ENCODE measurements at places on chromosomes 1 and 21.

- no peaks in the 10 kb centered on the region for H3K27me3 ChIP-seq
- peak overlapping the region; percentile 76 for H3K27ac ChIP-seq
- peaks cover 30% of the 10 kb centered on the region for H3K4me1 ChIP-seq
- H3K36me3 ChIP-seq = peaks cover 92% of the 10 kb centered on the region
- no peak for DNase-seq
- H3K4me3 ChIP-seq = no peak overlapping the region
Measured at GRCh38 chr1:153763365-153764225, 11.6 kb upstream of the SLC27A3 start.

DNA sequence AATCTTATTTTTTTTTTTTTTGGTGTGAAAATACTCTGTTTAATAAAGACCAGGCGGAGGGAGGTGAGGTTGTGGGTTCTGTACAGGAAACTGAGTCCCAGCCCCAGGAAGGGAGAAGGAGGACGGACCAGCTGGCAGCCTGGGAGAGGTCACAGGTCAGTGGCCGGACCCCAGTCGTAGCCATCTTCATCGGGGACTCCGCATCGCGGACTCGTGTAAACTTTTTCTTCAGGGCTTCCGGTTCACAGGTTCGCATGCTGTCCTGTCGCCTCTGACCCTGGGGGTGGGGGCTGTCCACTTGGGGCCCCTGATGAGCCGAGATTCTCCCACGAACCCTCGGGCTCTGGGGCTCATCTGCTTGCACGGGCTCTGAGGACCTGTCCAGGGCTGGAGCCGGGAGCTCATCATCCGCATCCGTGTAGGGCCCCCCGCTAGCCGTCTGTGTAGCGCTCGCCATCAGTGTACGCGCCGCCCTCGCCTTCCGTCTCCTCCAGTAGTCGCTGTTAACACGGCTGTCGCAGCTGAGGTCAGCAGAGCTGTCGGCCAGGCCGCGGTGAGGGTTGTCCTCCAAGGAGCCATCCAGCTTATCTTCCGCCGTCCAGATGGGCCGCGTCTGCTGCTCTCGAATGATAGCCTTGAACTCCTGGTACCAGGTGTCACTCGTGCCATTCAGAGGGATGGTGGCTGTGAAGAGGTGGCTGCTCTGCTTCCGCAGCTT lies 975.7 kb upstream of the PRMT6 start:
- no peak overlapping the region for H3K4me3 ChIP-seq
- H3K27me3 ChIP-seq = peaks cover 9% of the 10 kb centered on the region
- no peak overlapping the region for H3K27ac ChIP-seq

- peak overlapping the region; percentile 11 for H3K27ac ChIP-seq
- H3K27me3 ChIP-seq = no peaks in the 10 kb centered on the region
- no peak for DNase-seq
Measured at GRCh38 chr1:206004826-206005225, 1.6 kb upstream of the RAB7B start.

DNA sequence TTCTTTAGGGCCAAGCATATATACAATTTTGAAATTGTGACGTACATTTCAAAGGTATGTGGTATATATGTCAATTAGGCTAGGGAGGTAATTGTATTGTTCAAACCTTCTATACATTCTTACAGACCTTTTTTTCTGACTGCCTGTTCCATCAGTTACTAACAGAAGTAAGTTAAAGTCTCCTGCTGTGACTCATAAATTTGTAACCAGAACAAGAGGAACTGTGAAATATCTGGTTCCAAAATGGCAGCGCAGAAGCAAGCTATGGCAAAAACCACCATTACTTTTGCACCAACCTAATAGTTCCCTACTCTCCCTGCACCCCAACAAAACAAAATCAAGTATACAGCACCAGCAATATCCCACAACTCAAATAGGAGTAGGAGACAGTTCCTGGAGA lies 93.6 kb downstream of the ENAH start:
- H3K4me3 ChIP-seq = no peak overlapping the region
- peaks cover 8% of the 10 kb centered on the region for H3K4me1 ChIP-seq
- H3K36me3 ChIP-seq = peaks cover 27% of the 10 kb centered on the region
- H3K27me3 ChIP-seq = no peaks in the 10 kb centered on the region

DNA sequence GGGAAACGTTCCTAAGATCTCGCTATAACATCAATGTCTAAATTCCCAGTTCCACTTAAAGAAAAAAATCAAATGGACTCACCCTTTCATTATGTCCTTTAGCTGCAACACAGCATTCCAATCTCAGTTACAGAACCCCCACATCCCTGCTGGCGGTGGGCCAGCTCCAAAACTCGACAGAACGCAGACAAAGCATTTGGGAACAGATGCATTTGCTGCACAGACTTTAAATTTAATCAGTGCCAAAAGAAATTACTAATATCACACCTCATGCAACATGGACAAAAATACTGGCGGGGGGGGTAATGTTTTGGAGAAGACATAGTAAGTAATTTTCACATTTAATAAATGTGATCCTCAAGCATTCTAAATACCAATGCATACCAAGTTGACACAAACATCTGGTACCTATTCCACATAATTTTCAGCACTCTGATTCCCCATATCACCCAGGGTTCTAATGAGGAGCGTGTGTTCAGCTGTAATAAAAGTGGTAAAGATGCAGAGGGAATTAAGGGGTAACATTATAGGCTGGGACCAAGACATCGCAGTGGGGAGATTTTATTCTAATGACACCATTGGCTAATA lies 79.7 kb downstream of the TGFBR3 start:
- no peaks in the 10 kb centered on the region for H3K27me3 ChIP-seq
- no peak overlapping the region for H3K4me3 ChIP-seq
- H3K4me1 ChIP-seq = peaks cover 74% of the 10 kb centered on the region

DNA sequence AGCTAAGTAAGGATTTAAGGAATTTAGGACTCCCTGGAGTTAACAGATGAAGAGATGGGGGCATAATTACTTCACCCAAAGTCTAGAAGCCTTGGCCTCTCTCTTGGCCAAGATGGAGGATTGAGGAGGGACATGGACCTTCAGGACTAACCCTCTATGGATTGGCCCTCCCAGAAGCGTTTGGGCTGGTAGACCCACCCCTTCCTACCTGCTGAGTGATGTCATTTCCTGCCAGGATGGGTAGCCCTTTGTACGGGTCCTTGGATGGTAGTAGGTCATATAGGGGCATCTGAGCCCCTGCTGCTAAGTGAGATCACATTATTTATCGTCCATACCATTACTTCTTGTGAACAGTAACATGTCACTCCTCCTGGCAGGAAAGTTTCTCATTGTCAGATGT lies 17.7 kb downstream of the LURAP1 start:
- peaks cover 12% of the 10 kb centered on the region for H3K36me3 ChIP-seq
- no peak overlapping the region for H3K4me3 ChIP-seq
- DNase-seq = no peak
- H3K27me3 ChIP-seq = no peaks in the 10 kb centered on the region
- no peak overlapping the region for H3K27ac ChIP-seq

DNA sequence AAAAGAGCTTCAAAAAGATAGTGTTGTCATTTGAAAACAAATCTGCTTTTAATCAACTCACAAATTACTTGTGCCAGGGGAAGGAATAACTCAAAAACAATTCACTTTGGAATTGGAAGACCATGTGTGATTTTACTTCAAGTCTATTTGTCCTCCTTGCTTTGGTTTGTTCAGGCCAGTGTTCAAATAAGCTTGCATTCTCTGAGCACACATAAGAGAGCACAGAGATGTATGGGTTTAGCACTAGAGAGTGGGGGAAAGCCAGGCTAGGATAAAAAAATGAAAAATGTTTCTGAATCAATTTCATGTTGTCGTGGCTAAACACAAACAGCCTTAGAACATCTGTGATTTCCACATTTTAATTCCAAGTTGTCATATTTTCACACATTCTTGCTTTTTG lies 325.7 kb upstream of the LYPLAL1 start:
- no peaks in the 10 kb centered on the region for H3K27me3 ChIP-seq
- no peak for DNase-seq
- H3K27ac ChIP-seq = peak overlapping the region; percentile 9
- H3K36me3 ChIP-seq = no peaks in the 10 kb centered on the region

DNA sequence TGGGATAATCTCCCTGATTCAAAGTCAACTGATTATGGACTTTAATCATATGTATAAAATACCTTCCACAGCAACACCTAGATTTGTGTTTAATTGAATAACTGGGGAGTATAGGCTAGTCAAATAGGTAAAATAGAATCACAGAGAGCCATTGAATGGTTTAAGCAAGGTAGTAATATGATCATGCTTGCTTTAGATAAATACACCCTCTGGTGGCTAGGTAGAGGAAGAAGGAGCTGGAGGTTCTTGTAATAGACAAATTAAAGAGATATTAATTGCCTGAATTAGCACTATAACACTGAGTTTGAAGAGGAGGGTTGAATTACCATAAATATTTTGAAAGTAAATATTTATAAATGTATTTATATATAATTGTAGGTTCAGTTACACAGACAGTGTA lies 40.3 kb downstream of the DIRAS3 start:
- H3K36me3 ChIP-seq = no peaks in the 10 kb centered on the region
- no peak for DNase-seq
- no peaks in the 10 kb centered on the region for H3K27me3 ChIP-seq
- peaks cover under 1% of the 10 kb centered on the region for H3K4me1 ChIP-seq
- no peak overlapping the region for H3K27ac ChIP-seq
- H3K4me3 ChIP-seq = no peak overlapping the region

- no peak overlapping the region for H3K4me3 ChIP-seq
- H3K4me1 ChIP-seq = no peaks in the 10 kb centered on the region
- DNase-seq = no peak
- no peaks in the 10 kb centered on the region for H3K36me3 ChIP-seq
- no peak overlapping the region for H3K27ac ChIP-seq
Measured at GRCh38 chr1:240658312-240658960, 46.5 kb upstream of the GREM2 start.

GRCh38 chr1:207316622-207317391 lies 4.7 kb upstream of the CD55 start:
- no peaks in the 10 kb centered on the region for H3K36me3 ChIP-seq
- H3K4me1 ChIP-seq = peaks cover 35% of the 10 kb centered on the region
- peak overlapping the region; percentile 98 for H3K27ac ChIP-seq
- no peak for DNase-seq
- no peak overlapping the region for H3K4me3 ChIP-seq

Measured in left ventricle myocardium inferior (tissue), 1 donor.